ENCODE measurements at places on chromosomes 11 and 22. TPM values are rescaled to one million over a fixed set of nuclear protein-coding genes. Genes with fewer than 3 reads are reported as not detected.

GRAP2 gene
- not detected for total RNA-seq

- DNase-seq = no peak
Measured at GRCh38 chr11:33775832-33776470, 1.6 kb upstream of the FBXO3 start.

- no peak for DNase-seq
Measured at GRCh38 chr11:125157953-125158680, 6.4 kb upstream of the PKNOX2 start.

DNA sequence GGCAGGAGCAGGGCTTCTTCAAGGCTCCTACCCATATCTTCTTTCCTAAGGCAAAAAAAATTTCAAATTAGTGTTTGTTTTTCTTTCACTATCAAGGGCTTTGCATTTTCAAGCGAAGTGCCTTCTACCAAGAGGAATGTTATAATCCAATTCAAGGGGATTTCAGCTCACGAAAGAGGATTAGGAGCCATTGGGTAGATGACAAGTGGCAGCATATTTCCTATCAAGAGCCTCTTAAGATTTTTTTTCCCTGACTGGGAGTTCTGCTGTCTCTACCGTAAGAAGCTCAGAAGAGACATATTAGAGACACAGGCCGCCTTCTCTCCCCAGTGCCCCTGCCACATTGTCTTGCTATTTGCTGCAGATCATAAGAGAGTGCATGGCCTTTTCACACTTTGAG is 55.9 kb upstream of the BMAL1 start:
- peak; percentile 8 for DNase-seq

DNA sequence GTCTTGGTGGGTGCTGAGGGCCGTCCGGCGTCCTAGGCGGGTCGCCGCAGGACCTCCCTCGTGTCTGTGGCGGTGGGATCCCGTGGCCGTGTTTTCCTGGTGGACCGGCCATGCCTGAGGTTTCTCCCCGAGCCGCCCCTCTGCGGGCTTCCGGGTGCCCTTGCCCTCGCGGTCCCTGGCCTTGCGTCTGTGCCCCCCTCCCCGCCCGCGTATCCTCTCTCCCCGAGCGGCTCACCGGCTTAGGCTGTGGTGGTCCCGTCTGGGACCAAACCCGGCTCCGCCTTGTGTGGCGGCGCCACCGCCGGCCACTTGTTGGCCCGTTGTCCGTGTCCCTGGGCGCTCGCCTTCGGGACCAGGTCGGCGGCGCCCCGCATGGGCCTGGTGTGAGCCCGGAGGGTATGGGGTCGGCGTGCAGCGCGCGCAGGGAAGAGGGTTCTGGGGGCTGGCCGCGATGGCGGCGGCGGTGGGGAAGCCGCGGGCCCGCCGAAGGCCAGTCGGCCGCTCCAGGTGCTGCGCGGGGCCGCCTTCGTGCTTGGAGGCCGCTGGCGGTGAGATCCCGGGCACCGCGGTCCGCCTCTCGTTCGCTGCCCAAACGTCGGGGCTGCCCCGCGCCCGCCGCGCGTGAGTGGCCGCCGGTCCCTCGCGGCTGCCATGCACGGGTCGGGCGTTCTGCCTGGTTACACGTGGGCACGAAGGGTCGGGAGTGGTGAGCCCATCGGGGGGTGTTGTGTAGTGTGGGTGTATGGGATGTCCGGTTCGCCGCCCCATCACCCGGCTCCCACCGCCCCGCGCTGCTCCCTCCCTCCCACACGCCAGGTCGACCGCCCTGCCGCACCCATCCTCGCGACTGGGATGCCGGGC is 3899.1 kb upstream of the OR11H1 start:
- DNase-seq = peak; percentile 79

- peak; percentile 88 for DNase-seq
Measured at GRCh38 chr11:67356864-67357561, 3.7 kb upstream of the POLD4 start.

DNA sequence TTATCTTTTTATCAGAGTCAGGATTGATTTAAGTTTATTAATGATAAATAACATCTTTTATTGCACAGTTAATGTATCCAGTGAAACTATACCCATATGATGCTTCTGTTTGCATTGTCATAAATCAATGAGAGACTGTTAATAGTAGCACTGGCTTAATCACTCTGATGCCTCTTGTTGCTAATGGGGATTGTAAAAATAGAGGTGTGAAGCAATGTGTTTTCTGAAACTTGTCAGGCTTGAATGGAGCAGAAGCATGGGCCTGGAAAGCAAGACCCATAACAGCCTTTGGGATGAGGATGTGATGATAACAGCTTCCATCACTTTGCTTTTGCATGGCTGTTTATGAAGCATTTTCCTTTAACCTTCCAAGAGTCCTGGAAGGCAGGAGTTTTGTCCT is 319.7 kb downstream of the DDX10 start:
- no peak for DNase-seq

DNA sequence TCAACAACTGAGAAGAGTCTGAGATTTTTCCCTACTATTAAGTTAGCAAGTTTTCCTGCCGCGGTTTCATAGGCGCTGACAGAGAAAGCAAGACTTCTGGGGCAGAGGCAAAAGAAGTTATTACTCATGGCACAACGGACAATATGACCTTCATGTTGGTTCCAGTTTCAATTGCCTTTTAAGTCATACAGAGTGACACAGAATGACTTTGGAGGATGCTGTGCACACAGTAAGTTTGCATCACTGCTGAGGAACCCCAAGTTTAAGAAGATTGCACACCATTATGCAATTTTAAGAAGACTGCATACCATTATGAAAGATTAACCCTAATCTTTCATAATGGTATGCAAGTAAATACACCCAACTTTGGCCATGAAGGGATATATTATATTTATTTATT is 626.5 kb upstream of the CHORDC1 start:
- DNase-seq = no peak

DNA sequence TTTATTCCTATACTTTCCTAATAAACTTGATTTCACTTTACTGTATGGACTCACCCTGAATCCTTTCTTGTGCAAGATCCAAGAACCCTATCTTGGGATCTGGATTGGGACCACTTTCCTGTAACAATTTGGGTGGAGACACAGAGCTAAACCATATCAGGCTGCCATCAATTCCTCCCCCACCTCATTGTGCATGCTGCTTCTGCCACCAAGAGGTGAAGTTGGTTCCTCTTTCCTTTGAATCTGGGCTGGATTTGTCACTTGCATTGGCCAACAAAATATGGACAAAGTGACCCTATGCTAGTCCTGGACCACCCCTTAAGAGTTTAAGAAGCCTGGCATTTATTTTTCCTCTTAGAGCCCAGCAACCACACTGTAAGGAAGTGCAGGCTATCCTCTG is 39.4 kb upstream of the CEP295 start:
- DNase-seq = no peak

DNA sequence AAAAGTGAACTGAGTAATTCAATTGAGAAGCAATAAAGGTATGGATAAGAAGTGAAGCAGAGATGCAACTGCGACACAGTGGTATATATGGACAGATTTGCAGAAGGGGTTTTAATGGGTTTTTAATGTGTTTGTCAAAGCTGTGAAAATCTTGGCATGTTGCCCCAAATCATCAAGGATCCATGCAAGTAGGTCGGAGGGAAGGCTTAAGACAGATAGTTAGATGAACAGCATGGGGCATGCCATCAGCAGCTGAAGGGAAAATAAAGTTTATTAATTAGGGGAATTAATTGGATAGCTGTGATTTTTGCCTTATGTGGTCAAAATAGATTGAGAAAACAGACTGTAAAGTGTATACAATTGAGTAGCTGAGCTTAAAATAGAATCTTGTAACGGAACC is 840.1 kb downstream of the JRKL start:
- DNase-seq = no peak

GRCh38 chr22:28600546-28601143 is 79.0 kb downstream of the TTC28 start:
- DNase-seq = no peak

DNA sequence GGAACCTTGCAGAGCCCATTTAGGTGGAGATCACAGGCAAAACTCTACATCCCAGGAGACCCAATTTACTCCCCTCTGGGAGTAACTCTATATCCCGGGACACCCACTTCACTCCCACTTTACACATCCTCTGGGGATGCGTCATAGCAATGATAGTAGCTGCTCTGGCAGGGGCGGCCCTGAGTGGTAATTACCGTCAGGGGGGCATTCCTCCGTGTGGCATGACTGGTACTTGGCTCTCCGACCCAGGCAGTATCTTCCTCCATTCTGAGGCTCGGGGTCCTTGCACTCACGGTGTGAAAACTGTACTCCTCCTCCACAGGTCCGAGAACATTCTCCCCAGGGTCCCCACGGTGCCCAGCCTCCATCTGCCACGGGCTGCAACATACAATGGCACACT is 17.2 kb downstream of the ADAMTS8 start:
- DNase-seq = no peak

DNA sequence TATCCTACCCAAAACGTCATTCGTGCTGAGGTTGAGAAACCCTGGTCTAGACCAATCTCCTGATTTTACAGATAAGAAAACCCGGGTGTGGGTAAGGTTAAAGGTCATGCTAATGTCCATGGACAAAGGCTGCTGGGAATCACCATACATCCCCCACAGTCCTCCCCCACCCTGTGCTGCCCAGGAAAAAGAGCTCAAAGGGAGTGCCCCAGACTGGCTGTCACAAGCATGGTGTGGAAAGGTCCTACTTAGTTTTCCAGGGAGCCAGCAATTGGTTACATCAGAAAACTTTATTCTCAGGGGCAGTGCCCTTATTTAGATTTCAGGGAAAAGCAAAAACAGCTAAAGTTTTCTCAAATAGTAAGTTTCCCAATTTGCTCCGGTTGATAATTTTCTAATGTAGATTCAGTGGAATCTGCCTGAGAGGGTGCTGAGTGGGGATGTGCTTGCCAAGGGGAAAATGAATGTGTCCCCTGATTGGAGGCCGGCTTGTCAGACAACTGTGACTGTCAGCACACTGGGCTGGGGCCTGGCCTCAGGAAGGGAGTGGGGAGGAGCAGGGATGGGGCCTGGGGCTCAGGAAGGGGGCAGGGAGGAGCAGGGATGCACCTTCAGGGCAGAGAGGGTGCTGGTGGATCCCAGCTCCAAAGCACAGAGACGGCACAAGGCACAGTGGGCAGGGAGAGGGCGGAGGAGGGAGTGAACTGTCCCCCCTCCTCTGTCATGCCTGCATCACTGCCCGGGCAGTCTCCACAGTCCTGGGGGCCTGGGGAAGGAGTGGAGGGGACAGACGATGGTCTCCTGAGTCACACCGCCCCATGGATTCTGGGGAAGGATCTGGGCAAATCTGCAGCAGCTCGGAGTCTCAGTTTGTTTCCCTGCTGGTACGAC is 263.6 kb downstream of the KIRREL3 start:
- no peak for DNase-seq

- DNase-seq = peak; percentile 93
Measured at GRCh38 chr11:65290448-65291165, 24.1 kb upstream of the CDC42EP2 start.

- DNase-seq = peak; percentile 83
Measured at GRCh38 chr22:30574095-30574981, at the start of gene GAL3ST1. TSS of gene GAL3ST1 (minus strand) at chr22:30574665. CDS start at chr22:30557392, 17,273 bp downstream.

DNA sequence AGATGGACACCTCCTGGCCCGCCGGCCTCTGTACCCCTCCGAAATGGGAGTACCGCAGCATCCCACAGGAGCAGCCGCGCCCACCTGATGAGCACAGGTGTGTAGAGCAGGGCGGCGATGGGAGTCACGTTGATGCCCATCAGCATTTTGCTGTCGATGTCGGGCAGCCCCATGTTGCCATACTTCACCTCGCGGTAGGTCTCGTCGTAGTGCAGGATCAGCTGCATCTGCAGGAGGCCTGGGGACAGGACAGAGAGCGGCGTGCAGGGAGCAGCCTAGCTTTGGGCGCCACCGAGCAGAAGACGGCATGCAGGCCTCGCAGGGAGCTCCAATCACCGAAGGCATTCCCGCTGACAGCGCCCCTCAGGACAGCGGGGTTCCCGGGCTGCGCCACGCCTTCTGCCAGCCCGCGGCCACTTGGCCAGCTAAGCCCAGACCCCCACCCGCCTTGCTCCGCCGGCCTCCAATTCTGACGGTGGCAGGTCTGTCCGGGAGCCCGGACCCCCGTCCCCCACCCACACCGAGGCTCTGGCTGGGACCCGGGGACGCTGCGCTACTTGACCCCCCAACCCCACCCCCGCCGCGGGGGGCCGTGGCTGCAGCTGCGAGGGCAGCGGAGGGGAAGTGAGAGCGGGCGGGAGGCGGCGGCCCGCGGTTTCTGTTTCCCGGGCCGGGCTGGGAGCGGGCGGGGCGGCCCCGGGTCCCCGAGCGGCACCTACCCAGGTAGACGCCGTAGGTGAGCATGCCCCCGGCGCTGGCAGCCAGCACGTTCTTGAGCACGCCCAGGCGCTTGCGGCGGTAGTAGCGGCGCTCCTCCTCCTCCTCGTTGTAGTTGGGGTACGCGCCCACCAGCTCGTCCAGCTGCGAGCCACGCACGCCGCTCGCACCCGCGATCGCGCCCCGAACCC is 705 bp downstream of the UNC93B1 start:
- peak; percentile 89 for DNase-seq

DNA sequence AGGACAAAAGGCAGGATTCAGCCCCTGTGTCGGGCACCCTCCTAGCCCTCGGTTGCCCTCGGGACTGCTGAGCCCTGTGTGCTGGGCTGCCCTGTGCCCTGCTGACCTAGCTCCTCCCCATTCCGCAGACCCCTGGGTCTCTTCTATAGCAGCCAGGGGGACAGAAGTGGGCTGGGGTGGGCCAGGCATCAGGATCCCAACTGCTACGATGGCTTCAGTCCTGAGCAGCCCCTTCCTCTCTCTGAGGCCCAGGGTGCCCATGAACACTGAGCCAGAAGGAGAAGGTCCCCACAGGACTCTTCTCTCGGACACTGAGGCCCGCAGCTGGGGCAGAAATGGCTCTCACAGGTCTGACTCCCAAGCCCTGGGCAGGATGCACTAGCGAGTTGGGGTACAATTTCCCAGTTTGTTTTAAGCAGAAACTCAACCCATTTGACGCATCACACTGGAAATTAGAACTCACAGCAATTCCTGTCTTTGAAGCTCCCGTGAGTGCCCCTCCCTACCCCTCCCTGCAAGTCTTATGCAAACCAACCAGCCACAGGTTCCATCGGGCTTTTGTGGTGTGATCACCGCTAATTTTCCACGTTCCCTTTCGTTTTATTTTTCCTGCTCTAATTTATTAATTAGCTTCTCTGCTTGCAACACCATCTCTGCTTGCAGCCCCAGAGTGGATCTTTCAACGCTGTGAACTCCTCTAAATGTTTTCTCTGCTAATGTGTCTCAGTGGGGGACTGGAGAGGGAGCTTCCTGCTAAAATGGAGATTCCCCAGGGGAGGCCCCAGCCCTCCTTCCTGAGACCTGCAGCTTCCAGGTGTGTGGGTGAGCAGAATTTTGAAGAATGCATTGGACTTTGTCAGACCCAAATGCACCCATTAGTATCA is 56.7 kb downstream of the PHF21B start:
- no peak for DNase-seq
